CD8-positive, alpha-beta memory T cell (primary cell): ENCODE measurements at places on chromosomes 12 and 14.
A peak's percentile ranks its signal among the peaks of the same experiment; 100 is the strongest.

- no peak overlapping the region for H3K27ac ChIP-seq
- no peaks in the 10 kb centered on the region for H3K36me3 ChIP-seq
- H3K4me3 ChIP-seq = no peak overlapping the region
- no peaks in the 10 kb centered on the region for H3K27me3 ChIP-seq
- H3K4me1 ChIP-seq = no peaks in the 10 kb centered on the region
Measured at GRCh38 chr14:66920196-66920595, 269.0 kb upstream of the GARIN2 start.

- no peak for DNase-seq
- H3K4me1 ChIP-seq = no peaks in the 10 kb centered on the region
- no peaks in the 10 kb centered on the region for H3K36me3 ChIP-seq
- no peak overlapping the region for H3K4me3 ChIP-seq
Measured at GRCh38 chr12:74119811-74120362, 417.7 kb upstream of the ATXN7L3B start.

GRCh38 chr14:45811155-45811554, 558.2 kb upstream of the MIS18BP1 start:
- no peaks in the 10 kb centered on the region for H3K4me1 ChIP-seq
- H3K4me3 ChIP-seq = no peak overlapping the region
- H3K27ac ChIP-seq = no peak overlapping the region
- no peaks in the 10 kb centered on the region for H3K36me3 ChIP-seq

- no peak overlapping the region for H3K4me3 ChIP-seq
- H3K27ac ChIP-seq = no peak overlapping the region
- H3K4me1 ChIP-seq = no peaks in the 10 kb centered on the region
- DNase-seq = no peak
Measured at GRCh38 chr14:103436533-103436932, 51.3 kb downstream of the MARK3 start.

DNA sequence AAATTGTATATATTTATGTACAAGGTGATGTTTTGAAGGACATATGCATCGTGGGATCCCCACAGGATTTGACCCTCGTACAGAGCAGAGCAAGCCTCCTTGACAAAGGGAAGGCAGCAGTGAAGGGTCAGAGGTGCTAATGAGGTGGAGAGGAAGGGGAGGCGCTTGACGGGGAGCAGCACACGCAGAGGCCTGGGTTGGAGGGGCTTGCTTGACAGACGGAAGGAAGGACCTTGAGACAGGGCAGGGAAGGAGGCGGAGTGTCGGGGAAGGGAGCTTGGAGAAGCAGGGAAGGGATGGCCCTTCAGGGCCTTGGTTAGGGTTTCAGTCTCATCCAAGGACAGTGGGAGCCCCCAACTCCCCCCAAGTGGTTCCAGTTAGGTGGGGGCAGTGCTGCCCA, 52.6 kb downstream of the ZNF664 start:
- H3K27ac ChIP-seq = no peak overlapping the region
- no peak for DNase-seq
- H3K36me3 ChIP-seq = no peaks in the 10 kb centered on the region
- no peaks in the 10 kb centered on the region for H3K27me3 ChIP-seq

GRCh38 chr12:47698055-47698454, 7.8 kb downstream of the RPAP3 start:
- no peaks in the 10 kb centered on the region for H3K27me3 ChIP-seq
- no peak overlapping the region for H3K4me3 ChIP-seq
- no peaks in the 10 kb centered on the region for H3K4me1 ChIP-seq
- no peak for DNase-seq

GRCh38 chr12:128797119-128798118, 26.3 kb downstream of the SLC15A4 start:
- DNase-seq = peak; percentile 50
- H3K27me3 ChIP-seq = no peaks in the 10 kb centered on the region
- H3K36me3 ChIP-seq = peaks cover 28% of the 10 kb centered on the region
- no peak overlapping the region for H3K4me3 ChIP-seq
- H3K4me1 ChIP-seq = peaks cover 58% of the 10 kb centered on the region
